MV-4-11 (cell line): ENCODE measurements at places on chromosomes 12 and 14.

DNA sequence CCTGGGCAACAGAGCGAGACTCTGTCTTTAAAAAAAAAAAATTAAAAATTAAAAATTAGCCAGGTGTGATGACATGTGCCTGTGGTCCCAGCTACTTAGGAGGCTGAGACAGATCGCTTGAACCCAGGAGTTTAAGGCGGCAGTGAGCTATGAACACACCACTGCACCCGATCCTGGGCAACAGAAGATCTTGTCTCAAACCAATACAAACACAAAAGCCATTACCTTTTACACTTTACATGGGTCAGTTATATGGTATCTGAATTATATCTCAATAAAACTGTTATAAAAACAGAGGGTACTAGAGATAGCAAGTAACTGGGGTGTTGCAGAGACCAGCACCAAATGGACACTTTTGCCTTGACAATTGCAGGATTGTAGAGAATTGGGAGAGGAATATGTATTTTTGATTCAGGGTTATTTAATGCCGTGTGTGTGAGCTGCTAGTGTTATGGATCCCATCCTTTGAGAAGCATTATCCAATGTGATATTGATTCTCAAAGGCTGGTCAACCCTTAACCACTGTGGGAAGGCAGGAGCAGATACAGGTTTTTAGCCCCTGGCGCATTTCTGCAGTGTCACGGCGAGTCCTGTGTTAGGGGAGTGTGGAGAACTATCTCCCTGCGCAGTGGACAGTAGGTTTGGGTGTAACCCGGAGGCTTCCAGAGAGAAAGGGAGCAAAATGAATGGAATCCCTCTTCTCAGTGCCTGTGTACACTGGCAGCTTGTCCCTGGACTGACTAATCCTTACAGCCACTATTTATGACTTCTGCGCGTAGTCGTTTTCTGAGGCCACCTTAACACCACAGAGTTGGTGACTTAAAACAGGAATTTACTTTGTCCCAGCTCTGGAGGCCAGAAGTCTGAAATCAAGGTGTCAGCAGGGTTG is 4.3 kb downstream of the PSMD9 start:
- DNase-seq = no peak

DNA sequence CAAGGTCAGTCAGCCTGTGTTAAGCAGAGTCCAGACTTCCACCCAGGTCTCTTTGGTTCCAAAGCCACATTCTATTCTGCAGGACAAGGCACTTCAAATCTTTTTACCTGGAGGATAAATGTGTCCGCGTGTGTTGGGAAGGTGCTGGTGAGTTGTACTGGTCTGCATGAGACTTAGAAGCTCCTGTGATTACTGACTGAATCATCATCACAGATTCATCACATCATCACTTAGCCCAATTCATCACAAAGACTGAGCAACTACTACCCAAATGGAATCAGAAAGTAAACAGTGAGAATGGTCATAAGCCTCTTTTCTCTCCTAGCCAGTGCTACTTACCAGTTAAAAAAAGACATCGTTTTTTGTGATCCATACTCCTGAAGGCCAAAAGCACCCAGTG is 5.3 kb downstream of the SLC15A5 start:
- DNase-seq = no peak

- DNase-seq = no peak
Observed at GRCh38 chr14:51597261-51598001, 54.3 kb upstream of the FRMD6 start.

DNA sequence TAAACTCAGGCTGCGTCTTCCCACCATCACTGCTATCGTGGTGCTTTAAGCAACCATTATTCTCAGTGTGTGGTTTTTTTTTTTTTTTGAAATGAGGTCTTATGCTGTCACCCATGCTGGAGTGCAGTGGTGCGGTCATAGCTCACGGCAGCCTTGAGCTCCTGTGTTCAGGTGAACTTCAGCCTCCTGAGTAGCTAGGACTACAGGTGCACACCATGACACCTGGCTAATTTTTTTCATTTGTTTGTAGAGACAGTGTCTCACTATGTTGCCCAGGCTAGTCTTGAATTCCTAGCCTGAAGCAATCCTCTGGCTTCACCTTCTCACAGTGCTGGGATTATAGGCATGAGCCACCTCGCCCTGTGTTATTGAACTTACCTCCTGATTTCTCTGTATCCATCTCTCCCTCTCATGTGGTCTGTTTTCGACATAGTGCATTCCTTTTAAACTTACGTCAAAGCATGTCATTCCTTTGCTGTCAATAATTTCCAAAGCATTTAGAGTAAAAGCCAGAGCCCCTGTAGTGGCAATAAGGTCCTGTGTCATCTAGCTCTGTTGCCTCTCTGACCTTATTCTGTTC is 255.5 kb downstream of the SNAPC1 start:
- DNase-seq = no peak

DNA sequence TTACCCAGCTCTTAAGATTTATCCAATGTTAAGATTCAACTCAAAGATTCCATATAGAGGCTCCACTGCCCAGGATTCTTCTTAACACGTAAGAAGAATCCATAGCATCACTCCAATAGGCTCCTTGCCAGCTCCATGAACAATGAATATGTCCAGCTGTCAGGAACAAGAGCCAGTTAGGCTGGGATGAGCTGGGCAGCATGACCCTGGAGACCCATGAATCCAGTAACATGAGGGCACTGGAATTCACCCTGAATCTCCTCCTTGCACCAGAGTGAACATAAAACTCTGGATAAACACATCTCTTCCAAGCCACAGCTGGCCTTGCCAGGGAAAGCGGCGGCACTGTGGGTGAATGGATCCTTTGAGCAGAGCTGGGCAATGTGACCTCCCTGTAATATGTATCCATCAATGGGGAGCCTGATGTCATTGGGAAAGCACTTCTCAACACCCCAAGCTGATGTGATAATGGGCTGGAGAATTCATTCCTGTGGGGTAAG is 24.4 kb upstream of the TC2N start:
- DNase-seq = no peak

- peak; percentile 54 for DNase-seq
Observed at GRCh38 chr14:75025082-75025481, 22.4 kb downstream of the EIF2B2 start.

GRCh38 chr14:75991753-75992152 is 6.2 kb downstream of the IFT43 start:
- DNase-seq = no peak

DNA sequence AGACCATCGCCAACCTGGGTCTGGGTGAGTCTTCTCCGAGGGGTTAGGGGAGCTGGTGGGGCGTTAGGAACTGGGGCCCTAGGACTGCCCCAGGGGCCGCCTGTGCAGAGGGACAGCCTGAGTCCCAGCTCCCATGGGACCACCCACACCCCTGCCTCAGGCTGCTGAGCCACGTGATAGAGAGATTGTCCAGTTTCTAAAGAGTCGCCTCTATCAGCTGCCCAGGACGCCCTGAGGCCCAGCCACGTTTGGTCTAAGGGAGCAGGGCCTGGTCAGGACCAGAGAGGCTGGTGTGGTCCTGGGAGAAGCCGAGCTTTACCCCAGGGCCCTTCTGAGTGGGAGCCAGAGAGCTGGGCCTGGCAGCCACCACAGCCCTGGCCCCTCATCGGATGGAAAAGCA is 107.1 kb downstream of the LGMN start:
- no peak for DNase-seq

GRCh38 chr12:27571463-27571862 is 47.5 kb downstream of the PPFIBP1 start:
- no peak for DNase-seq

GRCh38 chr14:24395609-24396582 is 2.9 kb upstream of the NYNRIN start:
- peak; percentile 83 for DNase-seq

DNA sequence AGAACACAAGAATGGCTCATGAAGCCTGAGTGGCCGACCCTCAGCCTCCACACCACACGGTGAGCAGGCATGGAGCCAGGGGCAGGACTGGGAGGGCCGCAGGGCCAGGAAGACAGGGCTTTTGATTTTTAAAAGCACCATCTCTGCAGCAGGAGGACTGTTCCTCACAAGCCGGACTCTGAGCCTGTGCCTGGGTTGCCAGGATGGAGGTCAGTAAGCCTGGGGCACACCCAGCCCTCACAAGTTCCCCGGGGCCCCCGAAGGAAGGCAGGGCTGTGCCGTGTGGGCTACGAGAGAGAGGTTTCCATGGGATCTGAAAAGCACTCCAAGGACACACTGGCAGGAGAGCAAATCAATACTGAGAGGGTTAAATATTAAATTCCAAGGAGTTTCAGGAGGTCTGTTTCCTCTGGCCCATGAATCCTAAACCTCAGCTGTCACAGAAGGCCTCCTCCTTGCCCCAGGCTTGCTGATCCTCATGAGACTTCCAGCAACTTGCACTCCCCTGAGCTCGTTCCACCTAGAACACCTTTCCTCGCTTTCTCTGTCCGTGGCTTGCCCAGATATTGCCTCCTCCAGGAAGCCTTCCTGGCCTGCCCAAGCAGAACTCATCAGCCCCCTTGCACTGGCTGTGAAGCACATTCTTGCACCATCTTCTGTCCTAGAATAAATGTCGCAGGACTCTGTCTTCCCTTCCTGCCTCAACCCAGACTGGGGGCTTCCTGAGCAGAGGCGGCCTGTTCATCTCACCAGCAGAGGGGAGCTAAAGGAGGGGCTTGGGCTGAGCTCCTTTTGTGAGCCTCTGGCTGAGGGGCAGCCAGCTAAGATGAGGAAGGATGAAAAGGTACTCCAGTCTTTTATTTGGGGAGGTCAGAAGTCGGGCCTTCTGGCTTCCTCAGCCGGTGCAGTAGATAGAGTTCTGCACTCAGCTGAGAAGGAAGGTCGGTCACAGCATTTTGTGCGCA is 64.6 kb downstream of the CCDC88C start:
- no peak for DNase-seq

DNA sequence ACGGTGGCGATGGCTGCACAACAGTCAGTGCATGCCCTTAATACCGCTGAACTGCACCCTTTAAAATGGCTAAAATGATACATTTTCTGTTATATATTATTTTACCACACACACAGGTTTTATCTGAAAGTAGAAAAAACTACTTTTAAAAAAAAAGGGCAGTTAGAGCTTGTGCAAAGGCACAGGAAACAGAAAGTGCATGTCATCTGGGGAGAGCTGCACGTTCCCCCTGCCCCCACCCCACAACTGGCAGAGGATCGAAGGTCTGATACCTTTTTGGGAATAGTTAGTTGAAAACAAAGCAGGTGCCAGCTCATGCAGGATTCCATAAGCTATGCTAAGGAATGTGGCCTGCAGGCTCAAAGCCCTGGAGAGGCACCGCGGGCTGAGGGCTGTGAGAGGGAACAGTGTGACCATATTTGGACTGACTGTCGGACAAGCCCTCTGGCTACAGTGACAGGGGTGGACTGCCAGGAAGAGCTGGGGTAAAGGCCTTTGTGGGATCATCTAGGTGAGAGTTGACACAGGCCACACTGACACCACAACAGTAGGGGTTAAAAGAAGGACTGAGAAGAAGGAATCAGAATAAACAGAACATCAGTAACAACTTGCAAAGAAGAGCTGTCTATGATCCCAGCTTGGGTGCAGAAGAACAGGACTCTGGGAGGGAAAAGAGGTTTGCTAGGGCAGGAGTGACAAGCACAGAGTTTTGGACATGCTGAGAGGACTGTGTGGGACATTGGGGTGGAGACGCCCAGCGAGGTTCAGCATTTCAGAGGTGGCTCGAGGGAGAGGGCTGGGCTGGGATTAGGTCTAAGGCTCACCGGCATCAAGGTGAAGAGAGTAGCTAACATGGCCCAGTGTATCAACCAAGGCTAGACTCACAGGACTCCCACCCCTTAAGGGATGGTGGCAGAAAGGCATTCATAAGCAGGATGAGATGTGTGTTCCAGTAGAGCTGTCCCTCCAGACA is 54.6 kb downstream of the ACTN1 start:
- DNase-seq = no peak

DNA sequence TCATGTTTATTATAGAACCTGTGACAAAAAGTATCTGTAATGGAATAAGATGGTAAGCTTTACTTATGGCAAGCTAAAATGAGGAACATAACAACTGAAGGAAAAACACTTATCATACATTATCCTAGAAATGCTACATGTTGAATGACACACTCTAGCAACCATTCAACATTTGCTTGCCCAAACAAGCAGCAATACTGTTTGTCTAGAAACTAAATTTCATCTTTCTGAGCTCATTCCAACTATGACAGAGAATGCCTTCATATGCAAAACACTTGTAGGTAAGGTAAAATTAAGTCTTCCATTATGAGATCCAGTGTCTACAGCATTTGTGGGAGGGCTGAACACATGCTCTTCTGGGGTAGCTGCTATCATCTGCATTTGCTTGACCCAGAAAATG is 108.1 kb downstream of the MDGA2 start:
- DNase-seq = peak; percentile 0

DNA sequence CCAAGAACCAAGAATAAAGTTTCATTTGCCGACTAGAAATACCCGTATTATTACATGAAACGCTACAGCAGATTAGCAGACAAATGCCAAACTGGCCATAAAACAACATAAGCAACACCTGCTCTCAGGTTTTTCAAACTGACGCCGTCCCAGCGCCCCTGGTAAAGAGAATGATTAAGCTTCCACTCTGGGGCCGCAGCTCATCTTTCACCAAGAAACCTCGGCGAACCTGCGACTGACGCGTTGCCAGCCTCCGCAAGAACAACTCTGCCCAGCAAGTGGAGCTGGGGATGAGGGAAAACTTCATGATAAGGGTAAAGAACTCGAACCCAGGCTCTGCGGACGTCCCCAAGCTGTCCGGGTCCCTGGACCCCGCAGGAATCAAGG is 530 bp downstream of the ARL1 start:
- no peak for DNase-seq

DNA sequence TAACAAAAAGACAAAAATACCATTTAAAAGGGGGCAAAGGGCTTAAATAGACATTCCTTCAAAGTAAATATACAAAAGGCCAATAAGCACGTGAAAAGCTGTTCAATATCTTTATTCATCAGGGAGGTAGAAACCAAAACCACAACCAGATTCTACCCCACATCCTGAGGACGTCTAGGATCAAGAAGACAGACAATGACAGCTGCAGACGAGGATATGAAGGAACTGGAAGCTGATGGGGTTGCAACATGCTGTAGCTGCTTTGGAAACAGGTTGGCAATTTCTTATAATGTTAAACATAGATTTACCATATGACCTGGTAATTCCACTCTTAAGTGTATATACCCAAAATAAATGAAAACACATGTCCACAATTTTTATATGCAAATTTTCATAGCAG is 85.1 kb upstream of the C14orf180 start:
- peak; percentile 71 for DNase-seq

DNA sequence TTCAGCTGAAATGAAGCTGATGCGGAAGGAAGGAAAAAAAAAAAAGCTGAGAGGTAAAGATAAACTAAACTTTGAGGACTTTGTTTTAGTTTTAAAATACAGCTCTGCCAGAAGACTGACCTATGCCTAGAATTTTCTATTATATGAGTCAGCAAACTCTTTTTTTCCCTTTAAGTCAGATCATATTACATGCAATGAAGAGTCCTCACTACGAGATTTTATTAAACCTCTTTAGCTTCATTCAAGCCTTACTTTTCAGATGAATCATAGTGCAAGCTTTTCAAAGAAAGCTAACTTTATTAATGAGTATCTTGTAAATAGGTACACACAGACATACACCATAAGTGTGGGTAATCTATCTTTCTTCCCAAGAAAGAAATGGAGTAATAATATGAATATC is 57.8 kb upstream of the FSCB start:
- DNase-seq = no peak
